ENCODE measurements at places on chromosomes 5 and 9.

GRCh38 chr5:75663579-75664284 is 52.5 kb downstream of the ANKDD1B start:
- DNase-seq: no peak

- DNase-seq: no peak
Measured at GRCh38 chr5:3740546-3741373, 145.1 kb downstream of the IRX1 start.

- no peak for DNase-seq
Measured at GRCh38 chr5:177124486-177124991, 9.0 kb upstream of the NSD1 start.

- DNase-seq: no peak
Measured at GRCh38 chr9:14961372-14962068, 51.3 kb upstream of the FREM1 start.

- no peak for DNase-seq
Measured at GRCh38 chr9:93874242-93874641, 80.9 kb downstream of the BARX1 start.

- DNase-seq: no peak
Measured at GRCh38 chr5:149493316-149493715, 57.9 kb downstream of the CSNK1A1 start.

GRCh38 chr9:71908825-71909224 is 2.2 kb downstream of the ABHD17B start:
- DNase-seq: no peak

GRCh38 chr9:94464790-94465189 is 90.1 kb upstream of the PCAT7 start:
- DNase-seq: no peak

DNA sequence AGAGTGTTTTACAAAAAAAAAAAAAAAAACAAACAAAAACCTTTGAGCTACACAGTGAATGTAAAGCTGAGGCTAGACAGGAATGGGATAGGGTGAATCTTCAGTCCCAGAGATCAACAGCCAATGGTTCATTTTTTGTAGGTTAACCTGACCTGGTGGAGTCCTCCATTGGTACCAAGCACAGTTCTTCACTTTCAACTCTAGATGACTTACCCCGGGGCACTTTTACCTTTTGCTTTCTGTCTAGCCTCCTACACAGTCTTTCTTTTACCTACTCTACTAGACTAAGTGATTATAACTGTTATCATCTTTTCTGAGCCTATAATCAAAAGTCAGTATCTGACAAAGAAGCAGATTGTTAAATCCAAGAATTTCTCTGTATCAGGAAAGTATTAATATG is 50.9 kb downstream of the ANXA2R start:
- no peak for DNase-seq

DNA sequence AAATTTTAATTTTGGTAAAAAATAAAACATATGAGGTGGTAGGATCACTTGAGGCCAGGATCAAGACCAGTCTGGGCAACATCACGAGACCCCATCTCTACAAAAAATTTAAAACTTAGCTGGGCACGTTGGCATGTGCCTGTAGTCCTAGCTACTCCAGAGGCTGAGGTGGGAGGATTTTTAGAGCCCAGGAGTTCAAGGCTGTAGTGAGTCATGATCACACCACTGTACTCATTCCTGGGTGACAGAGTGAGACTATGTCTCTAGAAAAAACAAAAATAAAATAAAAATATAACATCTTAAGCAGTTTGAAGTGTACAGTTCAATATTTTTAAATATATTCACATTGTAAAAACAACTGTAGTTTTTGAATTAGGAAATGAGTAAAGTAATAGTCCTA is 108.3 kb downstream of the SMIM15 start:
- DNase-seq: no peak

- DNase-seq: no peak
Measured at GRCh38 chr9:128610897-128611296, 45.8 kb downstream of the DYNC2I2 start.

DNA sequence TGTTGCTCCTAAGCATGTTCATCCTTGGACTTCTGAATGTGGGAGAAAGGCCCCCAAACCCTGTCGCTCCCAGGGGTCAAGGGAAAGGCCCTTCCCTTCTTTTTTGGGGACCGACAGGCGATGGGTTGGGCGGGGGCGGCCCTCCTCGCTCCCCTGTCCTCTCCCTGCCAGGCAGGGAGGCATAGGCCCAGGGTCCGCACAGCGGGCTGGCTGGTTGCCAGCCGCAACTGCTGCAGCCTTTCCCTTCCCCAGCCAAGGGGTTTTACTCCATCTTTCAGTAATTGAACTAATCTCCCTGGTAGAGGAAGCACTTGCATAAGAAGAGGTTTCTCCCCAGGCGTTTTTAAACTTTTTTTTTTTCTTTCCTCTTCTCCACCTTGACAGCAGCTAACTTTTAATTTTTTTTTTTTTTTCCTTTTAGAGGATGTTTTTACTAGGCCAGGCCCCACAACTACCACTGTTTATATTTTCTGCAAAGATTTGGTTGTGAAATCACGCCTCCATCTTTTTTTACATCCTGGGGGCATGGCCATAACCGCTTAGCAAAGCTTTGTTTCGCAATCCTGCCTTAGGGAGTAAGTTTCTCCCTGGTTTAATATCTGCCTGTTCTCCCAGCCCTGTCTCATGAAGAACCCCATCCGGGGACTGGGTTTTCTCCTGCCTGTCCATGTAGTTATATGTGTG is 216.9 kb upstream of the ZNF608 start:
- no peak for DNase-seq

- DNase-seq: no peak
Measured at GRCh38 chr5:175460126-175460525, 16.1 kb upstream of the DRD1 start.

DNA sequence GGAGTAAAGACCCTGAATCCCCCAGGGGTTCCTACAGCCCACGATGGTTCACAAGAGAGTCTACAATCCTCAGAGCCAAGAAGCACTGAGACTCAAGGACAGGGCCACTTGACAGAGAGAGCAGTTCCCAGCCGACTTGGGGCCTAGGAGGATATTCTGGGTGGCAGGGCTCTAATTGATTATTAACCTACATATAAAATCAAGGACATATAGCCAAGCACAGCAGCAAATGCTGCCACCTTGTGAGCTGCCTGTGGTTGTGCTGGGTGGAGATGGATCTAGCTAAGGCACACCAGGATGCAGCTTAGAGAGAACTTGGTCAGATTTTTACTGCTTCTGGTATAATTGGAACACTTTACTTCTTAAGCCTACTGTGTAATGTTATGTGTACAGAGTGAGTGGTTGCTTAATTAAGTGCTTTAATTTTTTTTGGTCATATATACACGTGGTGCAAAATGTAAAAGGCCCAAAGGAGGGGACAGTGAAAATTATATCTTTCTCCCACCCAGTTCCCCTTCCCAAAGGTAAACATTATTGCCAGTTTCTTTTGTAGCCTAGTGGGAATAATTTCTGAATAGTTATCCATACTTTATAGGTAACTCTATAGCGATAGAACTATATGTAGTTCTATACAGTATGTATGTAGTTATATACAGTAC is 78.8 kb downstream of the F2RL2 start:
- peak; percentile 66 for DNase-seq

GRCh38 chr9:126452106-126452505 is 125.5 kb downstream of the MVB12B start:
- DNase-seq: no peak

- DNase-seq: peak; percentile 40
Measured at GRCh38 chr5:145946112-145946861, 9.9 kb downstream of the SH3RF2 start.

DNA sequence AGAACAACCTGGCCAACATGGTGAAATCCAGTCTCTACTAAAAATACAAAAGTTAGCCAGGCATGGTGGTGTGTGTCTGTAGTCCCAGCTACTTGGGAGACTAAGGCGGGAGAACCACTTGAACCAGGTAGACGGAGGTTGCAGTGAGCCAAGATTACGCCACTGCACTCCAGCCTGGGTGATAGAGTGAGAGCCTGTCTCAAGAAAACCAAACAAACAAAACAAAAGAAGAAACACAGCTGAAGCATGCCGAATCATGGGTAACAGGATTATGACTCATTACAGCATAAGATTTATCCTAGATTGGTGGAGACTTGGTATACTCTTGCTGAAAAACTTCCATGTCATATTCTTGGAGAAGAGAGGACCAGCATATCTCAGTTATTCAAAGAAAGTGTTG is 236.7 kb upstream of the CCNH start:
- no peak for DNase-seq

- DNase-seq: no peak
Measured at GRCh38 chr5:178555771-178556211, 34.4 kb downstream of the COL23A1 start.

DNA sequence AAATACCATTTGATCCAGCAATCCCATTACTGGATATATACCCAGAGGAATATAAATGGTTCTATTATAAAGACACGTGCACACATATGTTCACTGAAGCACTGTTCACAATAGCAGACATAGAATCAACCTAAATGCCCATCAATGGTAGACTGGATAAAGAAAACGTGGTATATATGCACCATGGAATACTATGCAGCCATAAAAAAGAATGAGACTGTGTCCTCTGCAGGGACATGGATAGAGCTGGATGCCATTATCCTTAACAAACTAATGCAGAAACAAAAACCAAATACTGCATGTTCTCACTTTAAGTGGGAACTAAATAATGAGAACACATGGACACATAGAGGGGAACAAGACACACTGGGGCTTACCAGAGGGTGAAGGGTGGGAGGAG is 39.4 kb downstream of the GKAP1 start:
- DNase-seq: no peak

- no peak for DNase-seq
Measured at GRCh38 chr5:180170106-180170809, 38.8 kb downstream of the RASGEF1C start.

DNA sequence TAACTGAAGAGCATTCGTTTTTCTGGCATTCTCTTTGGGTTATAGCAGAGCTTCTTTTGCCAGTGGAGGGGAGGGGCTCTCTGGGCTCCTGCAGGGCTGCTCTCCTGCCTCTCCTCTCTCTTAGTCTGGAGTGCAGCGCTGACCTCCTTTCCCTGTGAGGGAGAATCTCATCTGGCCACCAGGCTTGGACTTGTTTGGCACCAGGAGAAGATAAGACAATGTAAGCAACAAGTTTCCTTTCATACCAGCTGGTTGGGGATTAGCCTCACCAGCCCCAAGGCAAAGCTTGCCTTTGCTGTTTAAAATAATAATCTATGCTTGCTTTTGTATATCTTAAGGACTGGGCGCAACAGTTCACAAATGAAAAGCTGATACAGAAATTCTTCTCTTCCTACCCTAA is 196.4 kb downstream of the TLE4 start:
- no peak for DNase-seq

DNA sequence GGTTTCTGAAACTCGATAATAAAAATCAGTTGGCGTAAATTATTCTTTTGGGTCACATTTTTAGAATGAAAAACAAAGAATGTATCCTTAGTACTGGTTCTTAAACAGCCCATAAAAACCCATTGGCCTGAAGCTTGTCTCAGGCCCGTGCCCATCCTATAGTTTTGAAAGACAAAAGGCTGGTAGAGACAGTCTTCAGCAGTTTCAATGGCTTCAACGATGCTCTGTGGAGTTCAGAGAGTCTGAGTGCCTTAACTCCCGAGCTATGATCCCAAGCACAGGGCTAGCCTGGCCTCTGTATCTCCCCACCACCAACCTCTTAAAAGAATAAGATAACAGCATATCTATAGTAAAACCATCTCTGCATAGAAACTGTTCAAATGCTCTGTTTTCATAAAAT is 595.0 kb downstream of the CDH12 start:
- DNase-seq: no peak

DNA sequence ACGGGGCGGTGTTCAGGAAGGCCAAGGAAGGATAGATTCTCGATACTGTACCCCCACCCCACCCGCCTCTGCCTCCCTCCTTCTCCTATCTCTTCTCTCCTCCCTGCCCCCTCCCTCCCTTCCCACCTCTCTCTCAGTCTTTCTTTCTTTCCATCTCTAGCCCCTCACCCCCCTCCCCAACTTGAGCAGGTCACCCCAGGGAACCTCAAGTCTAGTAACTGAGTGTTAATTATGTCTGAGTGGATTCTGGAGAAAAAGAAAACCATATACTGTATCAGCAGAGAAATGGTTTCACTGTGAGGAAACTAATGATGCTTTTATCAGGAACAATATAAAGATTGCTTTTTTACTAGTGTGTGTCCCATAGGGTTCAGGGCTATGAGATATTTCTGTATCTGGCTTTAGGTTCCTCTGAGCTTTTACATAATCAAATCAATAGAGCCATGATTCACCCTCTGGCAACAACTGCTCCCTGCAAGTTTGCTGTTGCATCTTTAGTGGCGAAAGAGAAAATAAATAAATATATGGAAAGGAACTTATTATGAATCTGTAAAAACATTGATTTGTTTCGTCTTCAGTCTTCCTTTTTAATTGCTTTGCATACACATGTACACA is 639.7 kb downstream of the CCDC171 start:
- no peak for DNase-seq

DNA sequence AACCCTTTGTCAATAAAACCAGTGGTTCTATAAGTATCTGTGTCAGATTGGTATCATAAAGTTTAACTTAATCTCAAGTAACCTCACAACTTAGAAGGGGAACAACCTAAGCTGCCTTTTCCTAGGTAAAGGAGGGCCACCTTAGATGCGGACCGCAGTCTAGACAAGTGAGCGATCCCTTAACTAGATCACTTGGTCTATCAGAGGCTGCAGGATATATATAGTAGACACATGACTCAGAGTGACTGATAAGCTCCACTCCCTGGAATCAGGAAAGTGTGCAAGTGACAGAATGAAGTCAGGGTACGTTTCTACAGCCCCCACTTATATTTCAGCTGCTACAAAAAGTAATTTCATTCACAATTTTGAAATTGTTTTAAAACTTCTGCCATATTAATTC is 7.4 kb downstream of the REEP5 start:
- DNase-seq: no peak

DNA sequence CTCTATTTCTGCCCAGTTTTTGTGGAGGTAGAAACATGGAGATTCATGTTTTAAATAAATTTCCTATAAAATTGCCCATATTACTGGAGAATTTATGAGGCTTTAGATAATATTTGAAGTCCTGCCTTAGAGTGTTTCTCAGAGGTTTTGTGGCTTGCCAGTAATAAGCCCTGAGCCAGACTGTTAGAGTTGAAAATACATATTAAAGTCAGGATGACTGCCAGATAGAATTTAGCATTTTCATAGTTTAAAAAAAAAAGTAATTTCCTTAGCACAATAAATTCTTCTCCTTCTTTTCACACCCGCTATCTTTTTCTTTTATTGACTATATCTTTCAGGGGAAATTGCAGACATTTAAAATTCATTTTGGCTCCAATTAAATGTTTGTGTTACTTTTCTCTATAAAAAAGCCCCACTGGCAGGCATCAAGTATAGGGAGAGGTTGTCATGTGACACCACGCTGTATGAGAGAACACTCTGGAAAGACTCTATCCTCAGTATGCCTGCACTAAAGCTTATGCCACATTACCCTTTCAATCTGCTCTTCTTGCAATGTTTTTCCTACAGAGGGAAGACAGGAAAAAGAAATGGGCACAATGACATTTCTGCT is 135.2 kb downstream of the MPDZ start:
- DNase-seq: no peak

GRCh38 chr5:172670005-172670402 is 28.9 kb downstream of the NEURL1B start:
- DNase-seq: no peak

GRCh38 chr9:109912726-109913460 is 132.9 kb downstream of the PALM2AKAP2 start:
- DNase-seq: no peak

Measured in stimulated activated CD4-positive, alpha-beta T cell treated with anti-CD3 and anti-CD28 coated beads, Interleukin-1b, Interleukin-23, amount 100 ng/mL, for 48 hours (primary cell).